ENCODE measurements at places on chromosomes 3 and 15.
A peak's percentile ranks its signal among the peaks of the same experiment; 100 is the strongest.

DNA sequence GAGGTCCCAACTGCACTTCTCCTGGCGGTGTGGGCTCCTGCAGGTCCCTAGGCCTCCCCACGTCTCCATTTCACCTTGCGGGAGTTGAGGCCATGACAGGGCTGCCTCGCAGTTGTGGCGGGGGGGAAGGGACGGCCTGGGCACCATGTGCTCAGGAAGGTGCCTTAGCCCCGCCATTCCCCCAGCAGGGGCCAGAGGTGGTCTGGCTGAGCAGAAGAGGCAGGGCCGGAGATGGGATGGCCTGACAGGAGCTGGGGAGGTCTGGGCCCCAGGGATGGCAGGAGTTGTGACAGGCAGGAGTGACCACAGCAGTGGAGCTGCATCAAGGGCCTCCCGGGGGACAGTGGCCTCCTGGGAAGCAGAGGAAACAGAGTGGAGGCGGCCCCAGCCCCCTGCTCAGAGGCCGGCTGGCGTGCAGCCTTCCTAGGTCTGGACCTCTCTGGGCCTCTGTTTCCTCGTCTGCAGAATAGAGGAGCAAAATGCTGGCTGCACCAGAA, 18.7 kb upstream of the KLF15 start:
- no peak for DNase-seq

GRCh38 chr3:185270262-185270955, 16.6 kb upstream of the EHHADH start:
- DNase-seq: no peak

DNA sequence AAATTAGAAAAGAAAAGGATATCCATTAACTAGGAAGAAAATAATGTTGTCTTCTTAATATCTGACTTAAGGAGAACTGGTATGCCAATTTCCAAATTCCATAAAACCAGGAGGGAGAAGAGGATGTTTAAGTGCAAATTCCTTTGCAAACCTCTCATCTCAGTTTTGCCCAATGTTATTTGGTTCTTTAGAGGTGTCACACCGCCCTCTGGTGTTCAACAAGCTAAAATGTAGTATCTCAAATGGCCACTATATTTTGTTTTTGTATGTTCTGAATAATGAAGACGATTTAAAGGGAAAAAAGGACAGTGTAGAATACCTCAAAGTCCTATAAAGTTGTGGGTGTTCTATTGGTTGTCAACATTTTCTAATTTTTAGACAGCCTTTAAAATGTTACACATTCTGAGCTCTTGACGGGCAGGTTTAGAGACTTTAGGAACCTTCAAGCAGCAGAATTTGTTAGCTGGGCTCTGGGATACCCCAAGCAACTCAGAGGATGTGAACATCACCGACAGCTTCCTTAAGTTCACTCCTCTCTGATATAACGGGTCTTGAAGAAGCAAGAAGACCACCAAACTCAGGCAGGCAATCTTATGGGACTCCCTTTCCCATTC, 458.3 kb downstream of the MFSD1 start:
- peak; percentile 51 for DNase-seq

GRCh38 chr15:80036071-80036470, 23.4 kb upstream of the ZFAND6 start:
- no peak for DNase-seq

DNA sequence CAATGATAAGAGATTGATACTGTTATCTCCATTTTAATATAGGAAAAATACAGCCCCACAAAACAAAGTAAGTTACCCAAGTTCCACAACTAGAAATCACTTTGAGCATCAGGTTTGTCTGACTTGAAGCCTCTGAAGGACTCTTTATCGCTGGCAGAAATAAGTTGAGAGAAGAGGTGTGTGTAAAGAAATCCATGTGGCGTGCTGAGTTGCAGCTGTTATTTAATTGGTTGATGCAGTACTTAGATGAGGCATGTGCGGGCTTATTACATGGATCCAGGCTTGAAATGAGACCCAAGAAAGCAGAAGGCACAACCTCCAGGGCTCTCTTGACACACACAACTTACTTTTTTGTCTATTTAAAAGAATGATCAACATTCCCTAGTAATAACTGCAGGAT, 221.3 kb downstream of the PDZRN3 start:
- no peak for DNase-seq

GRCh38 chr15:60917461-60918145, 311.5 kb downstream of the RORA start:
- DNase-seq: peak; percentile 15

GRCh38 chr3:81936817-81937216, 175.4 kb upstream of the GBE1 start:
- no peak for DNase-seq

DNA sequence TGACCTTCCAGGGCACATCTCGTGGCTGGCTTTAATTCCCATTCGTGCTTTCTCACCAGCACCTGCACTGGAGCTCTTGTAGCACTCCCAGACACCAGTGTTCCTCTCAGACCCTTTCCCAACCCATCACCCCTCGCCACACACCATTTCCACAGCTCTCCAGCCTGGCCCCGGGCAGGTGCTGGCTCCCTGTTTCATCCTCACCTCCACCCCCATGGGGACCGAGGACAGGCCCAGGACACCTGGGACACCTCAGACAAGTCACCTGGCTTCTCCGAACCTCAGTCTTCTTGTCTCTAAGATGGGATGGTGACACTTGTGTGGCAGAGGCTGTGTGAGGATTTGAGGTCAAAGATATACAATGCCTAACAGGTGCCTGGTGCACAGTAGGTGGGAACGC, 27.4 kb upstream of the GP9 start:
- no peak for DNase-seq

All from nucleus accumbens (tissue), 56 donors.